ENCODE measurements at places on chromosomes 2 and 18.

DNA sequence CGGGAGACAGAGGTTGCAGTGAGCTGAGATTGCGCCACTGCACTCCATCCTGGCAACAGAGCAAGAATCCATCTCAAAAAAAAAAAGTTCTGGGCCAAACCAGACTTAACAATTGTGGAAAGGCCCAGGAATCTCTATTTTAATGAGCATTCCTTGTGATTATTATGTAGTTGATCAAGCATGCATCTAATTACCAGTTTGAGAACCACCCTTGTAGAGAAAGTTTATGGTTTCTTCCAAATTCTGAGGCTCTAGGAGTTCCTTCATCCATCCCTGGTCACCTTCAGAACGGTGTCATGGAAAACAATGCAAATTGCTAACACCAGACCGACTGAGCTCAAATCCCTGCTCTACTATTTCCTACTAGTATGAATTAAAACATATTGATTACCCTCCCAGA is 246.3 kb upstream of the KLHL29 start:
- no peak for DNase-seq

- no peak for DNase-seq
These were observed 288.0 kb downstream of the NDUFA10 start for GRCh38 chr2:239737144-239737463.

GRCh38 chr2:54864727-54865126 is 141.3 kb downstream of the EML6 start:
- no peak for DNase-seq

- no peak for DNase-seq
These were observed 879.2 kb upstream of the DDX18 start for GRCh38 chr2:116935097-116935814.

GRCh38 chr2:20555954-20556353 is 94.9 kb downstream of the HS1BP3 start:
- no peak for DNase-seq

DNA sequence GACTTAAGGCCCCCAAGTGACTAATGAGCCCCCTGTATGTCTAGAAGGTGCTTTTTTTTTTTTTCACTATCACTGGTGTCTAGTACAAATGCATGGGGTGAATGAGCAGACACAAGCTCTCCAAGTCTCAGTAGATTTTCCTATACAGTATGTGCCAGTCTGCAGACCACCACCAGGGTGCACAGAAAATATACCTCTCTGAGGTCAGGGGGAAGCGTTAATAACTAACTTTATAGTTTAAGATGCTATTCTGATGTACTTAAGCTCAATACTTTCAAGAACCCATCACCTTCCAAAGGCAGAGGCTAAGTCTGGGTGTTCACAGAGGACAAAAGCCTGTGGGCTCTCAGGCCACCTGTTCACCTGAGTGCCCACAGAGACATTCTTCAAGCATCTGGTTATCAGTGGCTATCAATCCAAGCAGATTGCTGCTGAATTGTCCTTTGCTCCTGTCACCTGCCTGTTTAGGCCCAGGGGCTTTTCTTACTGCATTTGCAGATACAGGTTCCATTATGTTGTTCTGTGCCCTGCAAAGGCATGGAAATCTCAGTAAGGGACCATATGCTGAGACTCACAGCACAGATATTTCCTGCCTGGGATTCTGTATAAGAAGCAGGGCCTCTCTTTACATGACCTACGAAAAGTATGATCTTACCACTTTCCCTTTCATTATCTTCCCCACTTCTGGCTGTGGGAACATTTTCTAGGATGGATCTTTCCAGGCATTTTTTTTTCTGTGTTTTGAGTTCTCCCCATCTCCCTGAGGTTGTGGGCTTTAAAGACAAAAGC is 534.6 kb downstream of the TNS1 start:
- DNase-seq, result no peak

DNA sequence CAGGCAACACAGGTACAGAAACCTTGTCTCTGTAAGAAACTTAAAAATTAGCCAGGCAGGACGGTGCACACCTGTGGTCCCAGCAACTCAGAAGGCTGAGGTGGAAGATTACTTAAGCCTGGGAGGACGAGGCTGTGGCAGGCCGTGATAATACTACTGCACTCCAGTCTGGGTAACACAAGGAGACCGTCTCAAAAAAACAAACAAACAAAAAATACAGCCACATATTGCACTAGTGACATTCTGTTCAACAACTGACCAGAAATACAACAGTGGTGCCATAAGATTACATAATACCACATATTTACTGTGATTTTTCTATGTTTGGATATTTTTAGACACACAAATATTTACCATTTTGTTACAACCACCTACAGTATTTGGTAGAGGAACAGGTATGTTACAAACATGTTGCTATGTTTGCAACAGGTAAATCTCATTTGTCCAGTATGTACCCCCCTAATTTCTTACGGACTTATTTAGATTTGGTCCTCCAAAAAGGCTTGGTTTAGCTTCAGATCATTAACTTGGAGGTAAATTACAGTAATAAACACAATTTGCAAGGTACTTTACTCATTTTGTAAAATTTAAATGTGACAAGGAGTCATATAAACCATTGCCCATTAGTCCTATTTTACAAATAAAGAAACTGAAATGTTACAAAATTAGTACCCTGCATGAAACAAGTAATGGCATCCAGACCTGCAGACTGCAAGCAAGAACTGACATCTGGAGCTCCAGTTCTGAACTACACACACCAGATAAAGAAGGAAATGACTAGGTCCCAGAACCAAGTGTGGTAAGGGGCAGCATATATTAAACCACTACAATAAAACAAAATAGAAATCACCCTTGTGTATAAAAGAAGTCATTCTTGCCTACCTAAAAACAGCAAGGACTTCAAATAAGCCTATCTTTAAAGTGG is 36.8 kb downstream of the TRIP12 start:
- DNase-seq, result no peak

DNA sequence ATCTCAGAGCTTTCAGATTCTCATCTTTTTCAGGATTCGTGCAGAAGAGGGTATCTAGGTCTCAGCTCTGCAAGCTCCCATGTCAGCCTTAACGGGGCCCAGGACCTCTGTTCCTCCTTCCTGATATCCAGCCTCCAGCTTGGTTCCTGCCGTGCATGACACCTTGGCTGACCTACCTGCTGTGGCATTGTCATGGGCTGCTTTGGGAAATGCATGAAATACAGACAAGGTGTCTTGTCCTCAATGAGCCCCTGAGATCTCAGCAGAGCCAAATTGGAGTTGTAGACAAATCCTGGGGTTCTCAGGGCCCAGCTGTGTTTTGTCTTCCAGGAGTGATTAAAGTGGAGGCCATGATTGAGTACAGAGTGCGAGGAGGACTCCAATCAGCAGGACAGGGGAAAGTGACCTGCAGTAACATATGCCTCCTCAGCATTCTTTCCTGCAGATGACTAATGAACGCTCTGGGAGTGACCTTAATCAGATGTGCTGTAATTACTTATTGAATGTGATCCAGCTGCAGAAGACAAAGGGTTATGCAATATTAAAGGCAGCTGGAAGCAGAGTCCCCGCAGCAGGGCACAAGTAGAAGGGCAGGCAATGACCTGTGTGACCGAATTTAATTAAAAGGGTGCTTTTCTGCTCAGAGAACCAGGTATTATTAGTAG is 141.1 kb downstream of the CCBE1 start:
- no peak for DNase-seq

DNA sequence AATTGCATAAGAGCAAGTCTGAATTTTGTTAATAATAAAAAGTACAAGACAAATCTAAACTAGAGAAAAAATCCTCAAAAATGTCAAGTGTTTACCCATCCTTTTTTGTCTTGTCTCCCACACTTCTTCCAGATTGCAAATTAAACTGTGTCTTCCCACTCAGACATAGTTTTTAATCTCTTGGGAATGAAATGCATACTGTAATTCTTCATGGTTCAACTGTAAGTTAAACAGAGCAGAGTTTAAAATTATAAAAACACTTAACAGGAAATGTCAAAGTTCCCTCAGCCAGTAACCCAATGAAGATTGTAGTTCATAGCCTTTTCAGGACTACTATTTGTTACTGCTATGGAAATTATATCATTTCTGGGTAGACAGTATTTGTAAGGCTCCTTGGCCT is 171.8 kb downstream of the UBE2E3 start:
- no peak for DNase-seq

DNA sequence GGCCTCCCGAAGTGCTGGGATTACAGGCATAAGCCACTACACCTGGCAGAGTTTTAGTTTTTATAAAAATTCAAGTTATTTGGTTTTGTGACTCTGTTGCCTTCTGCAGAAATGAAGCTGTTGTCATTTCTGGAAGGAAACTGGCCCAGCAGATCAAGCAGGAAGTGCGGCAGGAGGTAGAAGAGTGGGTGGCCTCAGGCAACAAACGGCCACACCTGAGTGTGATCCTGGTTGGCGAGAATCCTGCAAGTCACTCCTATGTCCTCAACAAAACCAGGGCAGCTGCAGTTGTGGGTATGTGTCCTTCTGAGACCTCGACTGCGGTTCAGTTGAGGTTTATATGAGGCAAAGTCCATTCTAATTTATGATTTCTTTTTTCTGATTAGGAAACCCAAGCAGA is 7.2 kb downstream of the MTHFD2 start:
- no peak for DNase-seq

GRCh38 chr18:53458944-53459580 is 765.4 kb downstream of the MBD2 start:
- DNase-seq, result no peak

DNA sequence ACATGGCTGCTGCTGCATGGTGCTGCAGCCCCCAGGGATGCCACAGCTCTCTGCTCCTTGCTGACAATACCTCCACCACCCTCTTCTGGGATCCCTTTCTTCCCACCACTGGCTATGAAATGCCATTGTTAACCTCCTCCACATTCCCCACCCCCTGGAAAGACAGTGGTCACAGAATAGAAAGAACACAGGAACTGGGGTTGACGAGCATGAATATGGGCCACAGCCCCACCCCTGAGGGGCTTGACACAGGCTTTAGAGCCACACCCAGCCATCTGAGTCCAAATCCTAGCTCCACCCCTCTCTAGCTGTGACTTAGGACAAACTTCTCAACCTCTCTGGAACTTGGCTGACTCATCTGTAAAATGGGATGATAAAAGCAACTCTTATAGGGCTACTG is 47.3 kb downstream of the TMEM163 start:
- no peak for DNase-seq

DNA sequence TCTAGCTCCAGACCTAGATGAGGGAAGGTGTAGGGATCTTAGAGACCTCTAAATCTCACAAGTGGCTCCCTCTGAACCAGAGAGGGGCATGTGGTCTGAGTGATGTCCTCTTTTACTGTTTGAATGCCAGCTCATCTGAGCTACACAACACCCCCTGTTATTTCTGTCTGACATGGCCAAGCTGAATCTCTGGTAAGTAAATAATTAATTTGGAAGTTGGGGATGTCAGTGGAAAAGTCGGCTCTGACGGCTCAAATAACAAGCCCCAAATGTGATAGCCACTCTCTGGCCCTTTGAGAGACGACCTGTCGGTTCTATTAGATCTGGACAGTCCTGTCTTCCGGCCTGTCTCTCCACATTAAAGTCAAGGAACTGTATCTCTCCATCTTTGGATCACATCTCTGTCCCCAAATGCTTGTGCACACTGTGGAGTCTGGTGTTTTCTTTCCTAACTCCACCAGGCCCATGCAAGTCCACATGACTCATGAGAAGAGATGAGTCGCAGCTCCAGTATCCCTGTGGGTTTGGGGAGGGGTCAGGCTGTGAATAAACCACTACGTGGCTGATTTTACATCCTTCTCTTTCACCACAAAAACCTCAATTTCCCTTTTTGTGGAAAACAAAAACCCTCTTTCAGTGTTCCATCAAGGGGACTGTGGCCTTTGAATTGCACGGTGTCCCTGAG is 52.5 kb downstream of the SETBP1 start:
- no peak for DNase-seq

- no peak for DNase-seq
These were observed 51.8 kb downstream of the USP34 start for GRCh38 chr2:61419129-61419528.

DNA sequence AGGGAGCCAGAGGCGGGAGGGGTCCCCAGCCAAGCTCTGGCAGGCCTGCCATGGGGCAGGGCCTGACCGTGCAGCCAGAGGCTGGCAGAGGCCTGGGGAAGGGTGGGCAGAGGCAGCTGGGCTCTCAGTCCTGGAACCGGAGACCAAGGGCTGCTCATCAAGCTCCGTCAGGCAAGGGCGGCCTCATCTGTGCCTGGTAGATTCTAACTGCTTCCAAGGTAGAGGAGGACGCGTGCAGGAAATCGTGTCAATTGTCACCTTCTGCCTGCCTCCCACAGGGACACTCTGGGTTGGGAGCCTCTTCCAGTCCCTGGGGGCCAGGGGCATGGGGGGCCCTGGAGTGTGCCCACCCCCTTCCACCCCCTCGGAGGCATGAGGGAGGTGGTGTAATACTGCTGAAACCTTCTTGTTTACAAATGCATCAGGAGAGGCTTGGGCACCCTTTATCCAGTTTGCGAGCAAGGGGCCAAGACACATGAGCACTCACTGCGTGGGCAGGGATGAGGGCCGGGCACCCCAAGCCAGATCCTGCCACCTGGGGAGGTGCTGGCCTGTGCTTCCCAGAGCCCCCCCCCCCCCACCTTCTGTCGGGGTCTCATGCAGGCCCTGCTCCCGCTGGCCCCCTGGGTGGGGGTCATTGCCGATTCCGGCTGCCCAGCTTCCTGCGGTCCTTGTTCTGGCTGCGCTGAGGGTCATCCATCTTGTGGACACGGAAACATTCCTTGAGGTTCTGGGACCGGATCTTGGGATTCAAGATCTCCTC is 9.0 kb downstream of the SNORC start:
- no peak for DNase-seq

GRCh38 chr2:11342551-11343367 is 1.7 kb downstream of the ROCK2 start:
- no peak for DNase-seq

DNA sequence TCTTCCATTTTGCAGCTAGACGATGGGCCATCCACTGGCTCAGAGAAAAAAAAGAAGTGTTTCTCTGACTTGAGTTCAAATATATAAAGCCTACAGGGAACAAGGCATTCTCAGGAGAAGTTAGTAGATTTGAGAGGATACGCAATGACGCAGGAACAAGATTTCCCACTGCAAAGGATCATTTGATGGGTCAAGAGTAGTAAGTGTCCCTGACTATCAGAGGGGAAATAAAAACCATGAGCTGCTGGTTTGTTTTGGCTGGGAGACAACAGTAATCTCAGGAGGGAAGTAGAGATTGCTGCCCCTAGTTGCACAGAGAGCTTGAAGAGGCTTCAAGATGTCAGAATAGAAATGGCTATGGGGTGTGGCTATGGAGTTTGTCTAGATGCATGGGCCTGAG is 22.3 kb upstream of the MYO1B start:
- DNase-seq, result no peak

DNA sequence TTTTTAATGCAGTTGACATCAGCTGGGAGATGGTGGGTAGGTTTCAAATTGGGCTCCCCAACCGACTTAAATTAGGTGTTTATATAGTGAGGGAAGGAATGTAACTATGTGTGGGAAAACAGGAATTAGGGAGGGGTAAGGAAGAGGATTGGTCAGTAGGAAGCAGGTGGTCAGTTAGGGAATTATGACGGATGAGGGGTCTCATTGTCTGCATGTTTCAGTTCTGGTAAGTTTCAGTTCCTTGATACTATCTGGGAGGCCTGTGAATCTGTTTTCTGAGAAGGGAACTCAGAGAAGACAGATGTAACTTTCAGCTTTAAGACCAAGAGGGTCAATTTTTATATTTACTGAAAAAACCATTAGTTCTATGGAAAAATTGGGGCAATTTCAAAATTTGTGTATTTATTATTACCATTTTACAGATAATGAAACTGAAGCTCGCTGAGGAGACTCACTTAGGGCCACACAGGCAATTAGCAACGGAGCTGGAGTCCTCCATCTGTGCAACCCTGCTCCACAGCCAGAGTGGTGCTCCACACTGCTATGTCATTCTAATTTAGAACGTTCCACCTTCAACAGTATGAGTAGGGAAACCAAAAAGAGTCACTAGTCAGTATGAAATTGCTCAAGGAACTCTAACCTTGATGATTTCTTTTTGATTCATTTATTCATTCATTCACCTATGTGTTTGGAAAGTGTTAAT is 36.0 kb upstream of the CCDC195 start:
- no peak for DNase-seq

Data from activated naive CD4-positive, alpha-beta T cell treated with anti-CD3 and anti-CD28 coated beads, Interleukin-2, amount 50 U/mL, for 16 hours (primary cell).